Stimulated activated CD4-positive, alpha-beta T cell treated with anti-CD3 and anti-CD28 coated beads, Interleukin-15, amount 100 ng/mL, for 24 hours (primary cell): ENCODE measurements at places on chromosomes 13 and 19.
A peak's percentile ranks its signal among the peaks of the same experiment; 100 is the strongest.

DNA sequence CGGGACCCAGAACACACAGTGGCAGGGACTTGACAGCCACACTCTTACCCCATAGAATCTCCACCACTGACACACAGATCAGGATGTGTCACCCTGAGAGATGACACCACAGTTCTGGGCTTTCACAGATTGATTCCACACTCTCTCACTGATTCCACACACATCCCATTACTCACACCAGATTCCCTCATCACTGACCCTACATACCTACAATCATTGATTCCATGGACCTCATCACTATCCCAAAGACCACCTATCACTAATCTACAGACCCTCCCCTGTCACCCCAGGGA, 57.6 kb upstream of the ZNF527 start:
- no peak for DNase-seq

GRCh38 chr13:52599848-52600603, 42.2 kb upstream of the HNRNPA1L2 start:
- DNase-seq = peak; percentile 29

GRCh38 chr19:46021531-46022041, 1.3 kb downstream of the PGLYRP1 start:
- no peak for DNase-seq

- DNase-seq = peak; percentile 46
Observed at GRCh38 chr13:107650081-107650701, 565.1 kb downstream of the LIG4 start.

- no peak for DNase-seq
Observed at GRCh38 chr13:92537471-92537870, 689.1 kb upstream of the GPC6 start.

GRCh38 chr13:102799426-102800144, 666 bp downstream of the BIVM start:
- DNase-seq = no peak

DNA sequence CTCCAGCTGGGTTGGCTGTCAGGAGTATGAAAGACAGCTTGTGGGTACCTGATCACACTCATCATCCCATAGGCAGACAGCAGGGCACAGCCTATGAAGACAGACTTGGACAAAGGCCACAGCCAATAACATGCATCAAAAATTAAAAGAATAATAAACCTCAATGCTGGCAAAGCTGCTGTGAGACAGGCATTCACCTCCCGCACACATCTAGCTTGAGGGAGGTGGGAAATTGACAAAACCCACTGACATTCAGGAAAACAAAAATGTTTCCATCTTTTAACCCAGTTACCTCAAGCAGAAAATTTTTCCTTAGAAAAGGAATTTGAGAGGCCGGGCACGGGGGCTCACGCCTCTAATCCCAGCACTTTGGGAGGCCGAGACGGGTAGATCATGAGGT, 14.4 kb downstream of the IL12RB1 start:
- DNase-seq = no peak

DNA sequence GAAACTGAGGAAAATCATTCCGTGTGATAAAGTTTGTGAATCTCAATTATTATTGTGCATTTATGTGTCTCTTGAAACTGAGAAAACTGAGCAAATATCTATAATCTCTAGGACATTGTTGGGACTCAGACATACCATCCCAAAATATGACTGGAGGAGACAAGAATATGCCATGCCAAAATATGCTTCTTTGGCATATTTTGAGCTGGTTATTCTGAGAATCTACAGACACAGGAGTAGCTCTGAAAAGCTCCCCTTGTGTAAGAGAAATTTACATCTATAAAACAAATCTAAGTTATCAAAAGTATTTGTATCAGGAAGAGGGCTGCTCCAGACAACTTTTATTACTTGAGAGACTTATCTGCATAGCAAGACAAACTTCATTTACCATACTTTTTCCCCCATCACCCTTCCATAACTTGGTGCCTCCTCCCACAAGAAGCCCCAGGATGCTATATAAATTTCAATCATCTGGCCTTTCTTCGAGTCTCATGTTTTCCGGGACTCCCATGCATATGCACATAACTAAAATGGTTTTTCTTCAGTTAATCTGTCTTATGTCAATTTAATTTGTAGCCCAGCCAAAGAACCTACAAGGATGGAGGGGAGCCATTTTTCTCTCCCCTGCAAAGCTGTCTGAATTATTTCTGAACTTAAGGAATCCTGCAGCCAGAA, 28.6 kb upstream of the NDFIP2 start:
- DNase-seq = no peak

DNA sequence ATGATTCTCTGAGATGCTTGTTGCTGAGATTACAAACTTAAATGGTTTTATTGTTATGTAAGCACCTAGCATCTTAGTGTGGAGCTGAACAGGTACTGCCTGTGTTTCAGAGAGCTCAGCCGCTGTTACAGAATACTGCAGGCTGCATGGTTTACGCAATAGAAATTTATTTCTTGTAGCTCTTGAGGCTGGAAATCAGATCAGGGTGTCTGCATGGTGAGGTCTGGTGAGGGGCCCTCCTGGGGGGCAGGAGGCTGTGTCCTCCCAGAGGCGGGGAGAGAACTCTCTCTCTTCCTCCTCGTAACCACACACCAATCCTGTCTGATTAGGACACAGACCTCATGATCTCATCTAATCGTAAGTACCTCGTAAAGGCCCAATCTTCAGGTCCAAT, 13.1 kb downstream of the ATP11A start:
- DNase-seq = no peak
